NCI-H345 (cell line): ENCODE measurements at places on chromosomes 7 and 10.

DNA sequence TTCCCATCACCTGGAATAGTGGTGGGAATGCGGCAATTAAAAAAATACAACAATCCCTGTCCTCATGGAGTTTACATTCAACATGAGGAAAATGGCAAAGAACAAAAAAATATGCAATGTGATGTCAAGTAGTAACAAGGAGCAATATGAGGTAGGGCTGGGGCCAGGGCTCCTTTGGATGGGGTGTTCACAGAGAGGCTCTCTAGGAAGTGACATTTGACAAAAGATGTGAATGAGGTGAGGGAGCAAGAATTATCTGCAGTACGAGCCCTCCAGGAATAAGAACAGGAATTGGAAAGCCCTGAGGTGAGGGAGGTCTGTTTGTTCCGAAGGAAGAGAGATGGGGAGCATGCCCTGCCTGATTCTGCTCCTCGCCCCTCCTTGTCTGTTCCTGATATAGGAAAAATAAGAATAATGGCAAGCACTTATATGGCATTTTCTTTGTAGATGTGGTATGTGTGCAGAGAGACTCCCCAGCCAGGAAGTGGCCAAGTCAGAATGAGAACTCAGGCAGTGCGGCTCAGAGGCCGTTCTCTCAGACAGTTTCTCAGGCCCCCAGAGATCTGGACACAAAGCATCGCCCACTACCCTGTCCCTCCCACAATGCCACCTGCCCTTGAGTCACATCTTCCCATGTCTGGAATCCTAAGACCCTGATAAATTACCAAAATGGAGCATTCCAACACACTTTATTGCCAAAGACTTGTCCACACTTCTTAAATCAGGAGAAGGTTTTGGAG lies 105.6 kb downstream of the APBB1IP start:
- DNase-seq, result no peak

DNA sequence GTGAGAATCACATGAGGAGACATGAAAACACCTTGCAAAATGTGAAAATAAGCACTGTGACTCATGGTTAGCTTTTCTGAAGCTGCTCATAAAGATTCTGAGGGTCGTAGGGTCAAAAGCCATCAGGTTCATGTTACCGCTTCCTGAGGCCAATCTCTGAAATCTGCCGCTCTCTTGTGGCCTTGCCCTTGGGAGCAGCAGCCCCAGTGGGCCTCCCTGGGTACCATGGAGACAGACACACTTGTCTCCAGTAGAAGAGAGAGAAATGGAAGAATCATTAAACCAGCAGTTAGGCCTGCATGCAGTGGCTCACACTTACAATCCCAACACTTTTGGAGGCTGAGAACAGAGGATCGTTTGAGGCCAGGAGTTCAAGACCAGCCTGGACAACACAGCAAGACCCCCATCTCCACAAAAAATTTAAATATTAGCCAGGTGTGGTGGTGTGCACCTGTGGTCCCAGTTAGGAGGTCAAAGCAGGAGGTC lies 42.8 kb downstream of the NIPSNAP2 start:
- no peak for DNase-seq

DNA sequence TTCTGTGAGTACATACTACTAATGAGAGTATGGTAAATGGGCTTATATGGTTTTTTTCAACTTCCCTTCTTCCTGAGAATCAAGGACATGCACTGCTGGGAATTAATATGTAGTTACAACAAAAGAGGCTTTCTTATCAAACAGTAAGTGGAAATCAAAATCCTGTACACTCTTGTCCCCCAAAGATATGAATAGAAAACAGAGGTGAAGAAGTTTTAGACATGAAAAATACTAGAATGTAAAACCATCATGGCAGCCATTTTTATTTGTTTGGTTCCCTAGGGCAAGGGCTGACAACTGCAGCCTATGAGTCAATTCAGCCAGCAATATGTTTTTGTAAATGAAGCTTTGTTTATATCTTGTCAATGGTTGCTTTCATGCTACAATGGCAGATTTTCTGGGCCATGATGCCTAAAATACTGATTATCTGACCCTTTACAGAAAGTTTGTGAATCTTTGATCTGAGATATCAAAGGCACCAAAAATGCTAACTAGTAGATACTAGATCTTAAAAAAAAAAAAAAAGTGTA lies 422.4 kb downstream of the PARD3 start:
- no peak for DNase-seq

DNA sequence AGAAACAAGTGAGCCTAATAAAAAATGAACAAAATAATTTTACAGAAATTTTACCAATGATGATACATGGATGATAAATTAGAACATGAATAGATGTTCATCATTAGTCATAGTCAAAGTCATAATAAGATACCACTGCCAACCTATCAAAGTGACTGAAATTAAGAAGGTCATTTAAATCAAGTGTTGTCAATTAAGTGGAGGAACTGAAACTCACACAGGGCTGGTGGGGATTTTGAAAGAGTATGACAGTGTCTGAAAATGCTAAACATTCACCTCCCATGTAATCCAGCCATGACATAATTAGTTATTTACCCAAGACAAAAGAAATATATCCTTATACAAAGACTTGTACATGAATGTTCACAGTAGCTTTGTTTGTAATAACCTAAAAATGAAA lies 57.1 kb upstream of the DYNC1I1 start:
- DNase-seq, result no peak

DNA sequence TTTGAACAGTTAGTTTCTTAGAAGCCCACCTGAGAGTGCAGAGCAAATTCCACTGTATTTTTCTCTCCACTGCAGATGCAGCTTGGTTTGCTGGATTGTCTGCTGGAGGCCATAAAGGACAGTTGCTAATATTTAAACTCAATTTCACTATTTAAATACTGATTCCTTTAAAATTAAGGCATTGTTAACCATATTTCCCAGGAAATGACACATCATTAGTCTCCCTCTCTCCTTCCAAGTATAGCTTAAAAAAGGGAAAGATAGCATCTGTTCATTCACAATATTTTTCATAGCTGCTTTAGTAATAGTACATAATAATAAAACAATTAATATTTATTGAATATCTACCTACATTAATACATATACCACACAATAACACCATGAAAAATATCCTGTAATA lies 252.9 kb downstream of the HGF start:
- no peak for DNase-seq
